ENCODE measurements at places on chromosomes 6 and 20.

- no peak for DNase-seq
These were observed 9.6 kb upstream of the BTN3A2 start for GRCh38 chr6:26355366-26355765.

GRCh38 chr20:45044601-45045000 is 56.3 kb downstream of the KCNS1 start:
- DNase-seq = no peak

GRCh38 chr6:69825904-69826303 is 29.1 kb upstream of the LMBRD1 start:
- no peak for DNase-seq

DNA sequence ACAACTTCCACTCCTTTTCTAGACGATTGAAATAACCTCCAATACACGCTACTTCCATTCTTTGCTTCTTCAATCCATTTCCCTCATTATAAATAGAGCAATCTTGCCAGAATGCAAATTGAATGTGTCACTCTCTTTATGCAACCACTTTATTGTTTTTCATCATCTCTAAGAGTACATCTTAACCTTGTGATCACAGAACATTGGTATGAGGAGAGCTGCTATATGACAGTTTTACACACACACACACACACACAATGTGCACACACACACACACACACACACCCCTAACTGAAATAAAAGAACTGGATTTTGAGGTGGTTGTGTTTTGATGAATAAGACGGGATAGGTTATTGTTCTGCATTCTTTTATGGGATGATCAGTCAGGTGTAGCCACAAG is 187.0 kb downstream of the HDGFL1 start:
- no peak for DNase-seq

- DNase-seq = no peak
These were observed 61.6 kb downstream of the IRF4 start for GRCh38 chr6:453152-453551.

All from CD4-positive, alpha-beta T cell treated with Interleukin-4 for 4 hours (primary cell).